ENCODE measurements at places on chromosomes 1 and 21.
A peak's percentile ranks its signal among the peaks of the same experiment; 100 is the strongest.

DNA sequence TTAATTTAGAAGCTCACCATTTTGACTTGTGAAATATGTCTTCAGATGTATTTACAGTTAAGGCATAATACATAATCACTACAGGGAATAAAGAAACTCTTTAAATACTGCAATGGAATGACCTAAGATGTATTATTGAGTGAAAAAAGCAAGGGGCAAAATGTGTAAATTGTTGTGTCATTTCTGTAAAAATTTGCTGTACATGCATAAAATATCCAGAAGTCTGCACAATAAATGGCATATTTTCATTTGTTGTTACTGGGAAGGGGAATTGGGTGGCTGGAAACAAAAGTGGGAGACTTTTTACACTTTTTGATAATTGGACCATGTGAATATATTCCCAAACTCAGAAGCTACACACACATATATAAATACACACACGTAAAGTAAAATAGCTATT is 17.1 kb downstream of the LRIG2 start:
- no peak for DNase-seq

GRCh38 chr1:30879126-30879786 is 29.3 kb downstream of the SDC3 start:
- DNase-seq, result no peak

- no peak for DNase-seq
Measured at GRCh38 chr1:180889325-180889724, 23.4 kb upstream of the KIAA1614 start.

DNA sequence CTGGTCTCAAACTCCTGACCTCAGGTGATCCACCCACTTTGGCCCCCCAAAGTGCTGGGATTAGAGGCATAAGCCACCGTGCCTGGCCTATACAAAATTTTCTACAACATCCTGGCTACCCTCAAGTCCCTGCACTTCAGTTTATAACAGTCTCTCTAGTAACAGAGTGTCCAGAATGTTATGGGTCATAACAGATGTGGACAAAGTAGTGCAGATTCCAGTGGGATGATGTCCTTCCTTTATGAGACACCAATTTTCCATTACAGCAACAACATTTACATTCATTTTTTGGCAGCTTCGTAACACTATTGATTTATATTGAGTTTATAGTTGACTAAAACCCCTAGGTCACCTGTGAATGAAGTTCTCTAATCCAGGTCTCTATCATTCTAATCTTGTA is 429.4 kb upstream of the PTBP2 start:
- no peak for DNase-seq

DNA sequence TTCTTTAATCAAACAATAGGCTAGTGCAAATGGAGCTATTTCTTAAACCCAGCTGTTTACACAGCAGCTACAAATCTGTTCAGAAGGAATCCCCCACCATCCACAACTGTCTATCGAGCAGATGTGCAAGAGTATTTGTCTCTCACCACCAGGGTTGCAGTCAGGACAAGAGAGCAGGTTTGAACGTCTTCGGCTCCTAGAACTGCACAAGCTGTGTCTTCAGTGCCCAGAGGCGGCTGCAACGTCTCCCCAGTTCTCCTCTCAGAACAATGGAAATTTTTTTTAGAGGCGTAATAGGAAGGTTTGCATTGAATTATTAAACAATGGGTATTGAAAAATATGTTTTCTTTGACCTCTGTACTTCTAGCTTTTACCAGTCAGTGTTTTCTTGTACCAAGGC is 7.3 kb downstream of the OVAAL start:
- peak; percentile 38 for DNase-seq

- DNase-seq, result no peak
Measured at GRCh38 chr1:1543706-1544099, 3.3 kb upstream of the TMEM240 start.

DNA sequence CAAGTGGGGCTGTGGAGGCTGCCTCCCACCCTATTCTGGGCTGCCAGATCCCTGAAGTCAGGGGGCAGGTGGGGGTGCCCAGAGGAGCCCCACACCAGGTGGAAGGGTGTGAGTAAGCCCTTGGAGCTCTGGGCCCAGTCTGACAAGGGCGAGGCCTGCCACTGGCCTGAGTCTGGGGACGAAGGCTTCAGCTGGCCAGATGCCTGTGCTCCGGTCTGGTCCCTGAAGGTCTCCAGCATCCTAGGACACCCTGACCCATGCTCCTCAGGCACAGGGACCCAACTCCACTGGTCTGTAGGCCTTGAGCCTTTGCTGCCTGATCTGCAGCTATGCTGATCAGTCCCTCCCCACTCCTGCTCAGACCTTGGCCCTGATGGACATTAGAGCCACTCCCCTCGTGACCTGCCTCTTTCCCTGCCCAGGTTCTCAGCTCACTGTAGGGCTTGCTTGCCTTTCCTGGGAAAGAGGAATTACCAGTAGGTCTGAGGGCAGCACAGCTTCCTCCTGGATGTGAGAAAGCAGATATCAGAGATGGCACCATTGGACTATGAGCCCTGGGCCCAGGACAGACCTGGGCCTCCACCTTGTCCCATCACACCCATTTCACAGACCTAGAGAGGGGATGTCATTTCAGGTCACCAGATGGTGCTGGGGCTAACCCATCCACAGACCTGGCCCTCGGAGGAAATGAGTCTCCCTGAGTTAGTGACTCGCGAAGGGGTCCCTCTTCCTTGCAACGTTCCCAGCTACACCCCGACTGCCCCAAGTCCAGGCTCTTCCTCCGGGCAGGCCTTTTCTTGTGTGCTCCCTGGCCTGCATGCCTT is 32.8 kb upstream of the CSF3R start:
- DNase-seq, result no peak

DNA sequence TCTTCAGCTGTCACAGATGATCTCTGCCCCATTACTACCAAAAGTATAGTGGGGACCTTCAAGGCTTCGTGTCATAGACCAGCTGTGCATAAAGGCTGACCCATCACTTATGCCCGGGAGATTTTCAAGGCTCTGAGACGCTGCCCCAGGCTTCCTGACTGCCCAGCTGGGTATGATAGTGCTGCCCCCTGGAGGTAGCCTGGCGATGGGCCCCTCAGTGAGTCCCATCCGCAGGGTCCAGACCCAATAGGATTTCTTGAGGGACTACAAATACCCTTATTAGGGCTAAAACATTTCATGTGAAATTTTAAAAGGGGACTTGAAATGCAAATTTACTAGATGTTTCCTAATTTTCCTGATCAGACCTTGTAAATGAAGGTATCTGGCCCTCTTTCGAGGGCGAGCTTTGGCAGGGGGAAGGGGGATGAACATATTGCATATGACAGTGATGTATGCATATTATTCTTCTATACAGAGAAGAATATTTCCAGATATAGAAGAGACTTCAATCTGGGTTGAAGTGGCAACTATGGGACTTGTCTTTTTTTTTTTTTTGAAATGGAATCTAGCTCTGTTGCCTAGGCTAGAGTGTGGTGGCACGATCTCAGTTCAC is 11.7 kb upstream of the FCMR start:
- DNase-seq, result no peak

- peak; percentile 89 for DNase-seq
Measured at GRCh38 chr1:14598498-14599182, at the start of gene KAZN. TSS of gene KAZN (plus strand) at chr1:14598685.

DNA sequence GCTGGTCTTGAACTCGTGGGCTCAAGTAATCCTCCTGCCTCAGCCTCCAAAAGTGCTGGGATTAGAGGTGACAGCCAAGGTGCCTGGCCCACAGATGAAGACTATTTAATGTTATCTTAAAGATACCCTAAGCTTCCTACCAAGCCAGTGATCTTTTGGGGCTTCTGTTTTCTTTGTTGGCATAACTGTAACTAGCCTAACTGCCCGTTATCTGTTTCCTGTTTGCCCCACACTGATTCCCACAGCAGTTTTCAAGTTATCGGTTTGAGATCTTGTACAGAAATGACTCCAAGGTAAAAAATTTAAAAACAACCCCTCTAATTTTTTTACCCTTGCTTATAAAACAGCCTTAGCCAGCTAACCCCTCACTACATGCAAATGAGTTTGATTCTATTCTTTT is 12.4 kb downstream of the SELL start:
- no peak for DNase-seq

DNA sequence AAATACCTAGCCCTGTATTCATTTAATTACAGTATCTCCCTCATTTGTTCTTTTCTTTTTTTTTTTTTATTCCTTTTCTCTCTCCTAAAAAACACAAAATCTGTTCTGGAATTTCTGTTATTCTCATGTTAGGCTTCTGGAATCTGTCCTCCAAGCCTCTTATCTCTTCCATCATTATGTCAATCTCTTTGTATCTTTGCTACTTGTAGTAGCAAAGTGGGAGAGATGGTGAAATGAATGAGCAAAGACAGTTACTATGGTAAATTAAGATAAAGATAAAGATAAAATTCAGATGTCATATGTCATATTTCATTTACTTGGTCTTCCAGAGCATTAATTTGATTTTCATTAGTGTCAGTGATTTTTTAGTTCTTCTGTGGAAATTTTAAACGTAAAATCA is 155.1 kb downstream of the FGGY start:
- DNase-seq, result no peak

GRCh38 chr21:44529503-44530125 is 10.4 kb downstream of the KRTAP10-1 start:
- DNase-seq, result no peak

- DNase-seq, result no peak
Measured at GRCh38 chr1:26856604-26857469, 6.1 kb upstream of the SFN start.

- DNase-seq, result peak; percentile 4
Measured at GRCh38 chr1:218219460-218219859, 65.6 kb upstream of the RRP15 start.

GRCh38 chr1:25669781-25670567 is 53.4 kb downstream of the MAN1C1 start:
- DNase-seq, result no peak

DNA sequence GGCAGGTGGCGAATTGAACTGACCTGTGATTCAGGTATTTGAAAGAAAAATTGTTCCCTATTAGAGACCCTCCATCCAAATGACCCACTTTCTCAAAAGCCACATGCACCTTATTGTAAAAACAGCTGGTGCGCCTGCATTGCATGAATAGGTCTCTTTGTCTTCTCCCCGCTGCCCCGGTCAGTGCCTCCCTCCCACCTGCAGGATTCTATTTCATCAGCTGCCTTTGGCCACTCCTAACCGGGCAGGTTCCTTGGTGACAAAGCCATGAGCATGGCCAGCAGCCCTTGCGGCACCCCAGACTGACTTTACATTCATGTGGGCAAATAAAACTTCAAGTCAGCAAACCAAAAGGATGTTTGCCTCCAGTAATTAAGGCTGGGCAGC is 6.4 kb downstream of the TMPRSS3 start:
- peak; percentile 45 for DNase-seq

DNA sequence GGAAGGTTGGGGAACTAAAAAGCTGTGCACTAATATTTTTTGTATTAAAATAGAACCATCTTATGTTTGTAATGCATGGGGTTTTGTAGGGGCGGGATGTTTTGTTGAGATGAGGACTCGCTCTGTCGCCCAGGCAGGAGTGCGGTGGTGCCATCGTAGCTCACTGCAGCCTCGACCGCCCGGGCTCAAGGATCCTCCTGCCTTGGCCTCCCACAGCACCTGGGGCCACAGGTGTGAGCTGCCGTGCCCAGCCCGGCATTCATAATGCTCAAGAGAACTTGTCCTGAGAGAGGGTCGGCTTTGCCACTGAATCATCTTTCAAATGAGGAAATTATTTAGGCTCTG is 3.0 kb upstream of the C1orf159 start:
- no peak for DNase-seq

DNA sequence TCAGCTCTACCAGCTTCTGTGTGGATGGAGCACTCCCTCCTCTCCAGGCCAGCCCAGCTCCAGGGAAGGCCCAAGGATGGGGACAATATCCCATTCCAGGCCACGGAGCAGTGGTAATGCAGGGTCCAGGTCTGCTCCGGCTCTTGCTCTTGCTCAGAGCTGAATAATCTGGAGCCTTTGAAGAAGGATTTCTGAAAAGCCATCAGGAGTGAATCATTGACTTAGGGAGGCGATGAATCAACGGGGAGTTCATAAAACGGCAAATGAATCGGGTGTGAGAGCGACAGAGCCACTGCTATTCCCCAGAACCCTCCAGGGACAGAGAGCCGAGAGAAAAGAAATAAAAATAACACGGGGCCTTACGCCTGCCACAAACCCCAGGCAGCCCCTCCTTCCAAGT is 7.7 kb downstream of the POU3F1 start:
- DNase-seq, result no peak

DNA sequence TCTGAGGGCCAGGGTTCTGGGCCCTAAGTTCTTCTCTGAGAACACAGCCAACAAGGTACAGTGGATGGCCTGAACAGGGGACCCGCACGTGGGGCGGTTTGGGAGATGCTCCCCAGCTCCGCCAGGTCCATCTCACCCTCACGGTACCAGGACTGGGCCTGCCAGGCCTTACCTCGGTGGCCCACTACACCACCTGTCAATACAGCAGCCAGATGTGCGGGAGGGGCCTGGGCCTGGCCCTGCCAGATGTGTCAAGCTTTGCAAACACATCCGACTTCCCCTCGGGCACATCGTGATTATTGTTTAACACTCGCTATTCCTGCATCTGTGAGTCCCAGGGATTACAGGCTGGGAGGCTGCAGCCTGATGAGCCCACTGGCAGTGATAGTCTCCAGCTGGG is 122.4 kb downstream of the LACTBL1 start:
- peak; percentile 28 for DNase-seq

GRCh38 chr1:210123383-210123782 is 109.2 kb upstream of the SERTAD4 start:
- no peak for DNase-seq

GRCh38 chr1:37150986-37151385 is 116.7 kb upstream of the GRIK3 start:
- no peak for DNase-seq

- DNase-seq, result no peak
Measured at GRCh38 chr21:23524685-23525084, 2082.6 kb downstream of the MRPL39 start.

Data from eye (tissue), 1 donor.